Psoas muscle (tissue), 8 donors: ENCODE measurements at places on chromosomes 16 and 17. TPM values are rescaled to one million over a fixed set of nuclear protein-coding genes. Genes with fewer than 3 reads are reported as not detected.

DNA sequence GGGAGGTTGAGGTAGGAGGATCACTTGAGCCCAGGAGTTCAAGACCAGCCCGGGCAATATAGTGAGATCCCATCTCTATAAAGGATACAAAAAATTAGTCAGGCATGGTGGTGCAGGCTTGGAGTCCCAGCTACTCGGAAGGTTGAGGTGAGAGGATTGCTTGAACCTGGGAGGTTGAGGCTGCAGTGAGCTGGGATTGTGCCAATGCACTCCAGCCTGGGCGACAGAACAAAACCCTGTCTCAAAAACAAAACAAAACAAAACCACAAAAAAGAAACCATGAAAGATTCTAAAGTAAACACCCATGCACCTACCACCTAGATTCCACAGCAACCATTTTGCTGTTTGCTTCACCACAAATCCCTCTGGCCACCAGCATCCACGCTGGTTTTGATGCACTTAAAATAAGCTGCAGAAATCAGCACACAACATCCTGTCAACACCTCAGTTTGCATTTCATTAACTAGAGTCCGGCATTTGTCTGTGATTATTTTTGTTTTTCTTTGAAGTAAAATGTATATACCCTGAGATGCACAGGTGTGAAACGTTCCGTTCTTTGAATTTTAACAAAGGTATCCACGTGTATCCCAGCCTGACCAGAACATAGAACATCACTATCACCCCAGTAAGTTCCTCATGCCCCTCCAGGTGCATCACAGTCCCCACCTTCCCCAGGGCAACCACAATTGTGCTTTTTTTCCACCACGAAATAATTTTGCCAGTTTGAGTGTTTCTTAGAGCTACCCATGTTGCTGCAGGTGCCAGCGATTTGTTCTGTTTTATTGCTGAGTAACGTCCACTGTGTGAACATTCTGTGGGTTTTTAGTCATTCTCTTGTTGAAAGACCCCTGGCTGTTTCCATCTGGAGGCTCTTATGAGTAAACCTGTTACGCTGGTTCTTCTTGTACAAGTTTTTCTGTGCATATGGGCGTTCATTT is 191.5 kb downstream of the SEC14L1 start:
- no peaks in the 10 kb centered on the region for H3K36me3 ChIP-seq
- no peak for DNase-seq
- peaks cover 34% of the 10 kb centered on the region for H3K4me1 ChIP-seq
- no peaks in the 10 kb centered on the region for H3K27me3 ChIP-seq
- peak overlapping the region; percentile 57 for H3K27ac ChIP-seq

DNA sequence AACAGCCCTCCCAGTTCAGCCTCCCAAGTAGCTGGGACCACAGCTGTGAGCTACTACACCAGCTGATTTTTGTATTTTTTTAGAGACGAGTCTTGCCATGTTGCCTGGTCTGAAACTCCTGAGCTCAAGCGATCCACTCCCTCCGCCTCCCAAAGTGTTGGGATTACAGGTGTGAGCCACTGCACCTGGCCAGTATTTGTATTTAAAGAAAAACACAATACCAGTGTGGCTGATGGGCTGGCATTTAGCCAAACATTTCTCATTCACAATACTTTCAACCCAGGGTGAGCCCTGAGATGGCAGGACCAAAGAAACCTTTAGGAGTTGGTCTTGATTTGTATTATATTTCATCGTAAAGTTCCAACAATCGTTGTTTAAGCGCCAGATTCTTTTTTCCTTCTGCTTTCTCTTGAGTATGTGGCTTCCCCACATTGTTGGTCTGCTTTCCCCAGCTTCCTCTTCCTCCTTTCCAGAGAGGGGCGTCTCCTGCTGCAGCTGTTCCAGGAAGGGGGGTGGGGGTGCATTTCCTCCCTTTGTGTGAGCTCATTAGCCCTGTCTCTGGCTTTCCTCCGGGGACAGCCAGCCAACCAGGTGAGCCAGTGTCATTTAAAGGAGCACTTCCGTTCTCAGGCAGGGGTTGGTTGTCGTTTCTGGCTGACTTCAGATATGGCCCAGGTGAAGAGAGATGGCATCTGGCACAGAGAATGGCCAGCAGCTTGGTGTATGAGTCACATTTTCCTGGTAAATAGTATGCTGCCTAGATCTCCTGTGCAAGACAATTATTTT is 79.9 kb downstream of the GPRC5B start:
- H3K36me3 ChIP-seq, result no peaks in the 10 kb centered on the region
- peaks cover 28% of the 10 kb centered on the region for H3K4me1 ChIP-seq
- DNase-seq, result peak; percentile 66

The STX1B gene
- 0.14 TPM for polyA plus RNA-seq

The CD300LB gene
- 0.05 TPM for polyA plus RNA-seq

DNA sequence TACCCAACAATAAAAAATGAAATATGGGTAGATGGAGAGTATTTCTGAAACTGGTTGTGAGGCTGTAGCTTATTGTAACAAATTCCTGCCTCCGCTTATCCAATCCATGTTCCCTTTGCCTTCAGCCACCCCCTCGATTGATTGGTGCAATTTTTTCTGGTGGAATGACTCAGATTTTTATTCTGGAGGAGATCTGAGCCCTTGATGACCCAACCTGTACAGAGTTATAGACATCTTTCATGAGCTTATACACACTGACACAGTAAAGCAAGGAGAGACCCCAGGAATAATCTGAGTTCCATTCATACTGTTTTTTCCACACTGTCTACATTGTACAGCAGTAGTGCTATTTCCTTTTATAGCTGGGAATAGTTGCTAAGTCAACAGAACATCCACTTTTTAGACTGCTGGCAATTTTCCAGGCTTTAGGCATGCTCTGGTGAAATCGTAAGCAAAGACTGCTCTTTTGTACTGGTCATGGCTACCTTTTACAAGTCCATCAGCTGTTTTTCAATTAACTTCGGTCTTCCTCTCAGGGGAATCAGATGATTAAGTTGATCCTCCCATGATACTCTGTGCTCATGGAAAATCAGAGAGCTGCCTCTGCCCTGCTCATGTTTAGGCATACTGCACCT is 30.1 kb downstream of the CCL4 start:
- no peaks in the 10 kb centered on the region for H3K4me1 ChIP-seq
- DNase-seq, result no peak
- H3K27me3 ChIP-seq, result peaks cover 3% of the 10 kb centered on the region
- no peak overlapping the region for H3K4me3 ChIP-seq
- no peak overlapping the region for H3K27ac ChIP-seq

DNA sequence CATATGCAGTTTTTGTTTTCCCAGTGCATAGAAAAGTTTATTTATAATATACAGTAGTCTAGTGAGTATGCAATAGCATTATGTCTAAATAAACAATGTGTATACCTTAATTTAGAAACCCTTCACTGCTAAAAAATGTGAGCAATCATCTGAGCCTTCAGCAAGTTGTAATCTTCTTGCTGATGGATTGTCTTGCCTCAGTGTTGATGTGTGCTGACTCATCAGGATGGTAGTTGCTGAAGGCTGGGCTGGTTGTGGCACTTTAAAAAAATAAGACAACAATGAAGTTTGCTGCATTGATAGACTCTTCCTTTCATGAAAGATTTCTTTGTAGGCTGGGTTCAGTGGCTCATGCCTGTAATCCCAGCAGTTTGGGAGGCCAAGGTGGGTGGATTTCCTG is 13.9 kb upstream of the CAPNS2 start:
- no peak overlapping the region for H3K27ac ChIP-seq
- DNase-seq, result no peak
- H3K4me3 ChIP-seq, result no peak overlapping the region
- no peaks in the 10 kb centered on the region for H3K27me3 ChIP-seq
- H3K4me1 ChIP-seq, result no peaks in the 10 kb centered on the region
- no peaks in the 10 kb centered on the region for H3K36me3 ChIP-seq

GRCh38 chr16:17350207-17350606 is 120.6 kb downstream of the XYLT1 start:
- H3K27ac ChIP-seq, result no peak overlapping the region
- H3K27me3 ChIP-seq, result no peaks in the 10 kb centered on the region
- no peak overlapping the region for H3K4me3 ChIP-seq

DNA sequence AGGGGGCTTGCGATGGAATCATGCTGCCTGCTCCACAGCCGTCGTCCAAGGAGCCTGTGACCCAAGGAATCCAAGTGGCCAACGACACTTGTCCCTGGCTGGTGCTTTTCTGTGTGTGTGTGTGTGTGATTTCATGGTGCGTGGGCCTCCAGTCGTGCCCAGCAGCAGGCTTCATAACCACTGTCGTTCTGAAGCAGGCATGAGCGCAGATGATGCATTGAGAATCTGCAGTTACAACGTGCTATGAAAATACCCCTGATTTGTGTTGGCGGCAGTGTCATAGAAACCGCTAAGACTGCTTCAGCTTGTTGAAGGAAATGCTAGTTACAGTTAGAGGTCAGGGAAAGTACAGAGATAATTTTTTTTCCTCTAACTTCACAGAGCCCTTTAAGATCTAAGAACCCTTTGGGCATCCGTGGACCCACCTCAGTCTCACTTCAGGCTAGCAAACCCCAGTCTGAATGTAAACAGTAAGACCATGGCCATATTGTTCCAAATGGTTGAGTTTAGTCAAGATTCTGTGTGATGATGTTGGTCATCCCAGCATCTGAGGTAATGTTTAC is 15.6 kb downstream of the C16orf90 start:
- no peaks in the 10 kb centered on the region for H3K27me3 ChIP-seq
- no peak overlapping the region for H3K4me3 ChIP-seq
- peaks cover 13% of the 10 kb centered on the region for H3K4me1 ChIP-seq
- H3K36me3 ChIP-seq, result peaks cover 58% of the 10 kb centered on the region
- DNase-seq, result no peak

DNA sequence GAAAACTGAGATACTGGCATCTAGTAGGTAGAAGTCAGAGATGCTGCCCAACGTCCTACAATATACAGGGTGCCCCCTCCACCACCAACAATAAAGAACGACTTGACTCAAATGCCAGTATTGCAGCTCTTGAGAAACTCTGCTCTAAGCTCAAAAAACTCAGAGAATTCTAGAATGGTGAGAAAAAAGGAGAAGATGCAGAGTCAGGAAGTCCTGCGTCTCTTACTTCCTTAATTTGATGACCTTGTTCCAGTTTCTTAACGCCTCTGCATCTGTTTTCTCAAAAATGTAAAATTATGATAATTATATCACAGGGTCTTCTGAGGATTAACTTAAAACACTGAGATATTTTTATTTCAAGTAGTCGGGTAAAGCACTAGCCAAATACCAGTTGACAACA is 1.7 kb upstream of the HSBP1 start:
- peaks cover 14% of the 10 kb centered on the region for H3K4me1 ChIP-seq
- DNase-seq, result no peak
- no peak overlapping the region for H3K4me3 ChIP-seq
- peaks cover 20% of the 10 kb centered on the region for H3K36me3 ChIP-seq

DNA sequence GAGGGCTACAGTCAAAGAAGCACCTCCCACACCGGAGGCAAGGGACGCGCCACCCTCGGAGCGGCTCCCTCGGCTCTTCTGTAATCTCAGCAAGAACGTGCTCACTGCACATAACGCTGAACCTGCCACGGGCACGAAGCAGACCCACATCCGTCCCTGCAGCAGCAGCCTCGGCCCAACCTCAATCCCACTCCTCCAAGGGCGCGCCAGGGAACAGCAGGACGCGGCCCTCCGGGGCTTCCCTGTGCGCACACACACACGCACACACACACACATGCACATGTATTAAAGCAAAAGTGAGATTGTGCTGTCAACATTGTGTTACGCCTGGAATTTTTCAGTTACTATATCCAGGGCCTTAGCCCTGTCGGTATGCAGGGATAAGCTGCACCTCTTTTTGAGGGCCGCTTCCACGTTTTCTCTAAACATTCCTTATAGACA is 54.0 kb downstream of the TBC1D16 start:
- no peaks in the 10 kb centered on the region for H3K36me3 ChIP-seq
- DNase-seq, result no peak
- H3K27me3 ChIP-seq, result peaks cover 20% of the 10 kb centered on the region

The ADAD2 gene
- polyA plus RNA-seq, result 0.69 TPM

The SMTNL2 gene
- polyA plus RNA-seq, result 318 TPM

- H3K4me3 ChIP-seq, result no peak overlapping the region
- H3K27ac ChIP-seq, result no peak overlapping the region
- no peaks in the 10 kb centered on the region for H3K27me3 ChIP-seq
- H3K4me1 ChIP-seq, result peaks cover 9% of the 10 kb centered on the region
These were observed 17.3 kb downstream of the MGRN1 start for GRCh38 chr16:4641895-4642294.

DNA sequence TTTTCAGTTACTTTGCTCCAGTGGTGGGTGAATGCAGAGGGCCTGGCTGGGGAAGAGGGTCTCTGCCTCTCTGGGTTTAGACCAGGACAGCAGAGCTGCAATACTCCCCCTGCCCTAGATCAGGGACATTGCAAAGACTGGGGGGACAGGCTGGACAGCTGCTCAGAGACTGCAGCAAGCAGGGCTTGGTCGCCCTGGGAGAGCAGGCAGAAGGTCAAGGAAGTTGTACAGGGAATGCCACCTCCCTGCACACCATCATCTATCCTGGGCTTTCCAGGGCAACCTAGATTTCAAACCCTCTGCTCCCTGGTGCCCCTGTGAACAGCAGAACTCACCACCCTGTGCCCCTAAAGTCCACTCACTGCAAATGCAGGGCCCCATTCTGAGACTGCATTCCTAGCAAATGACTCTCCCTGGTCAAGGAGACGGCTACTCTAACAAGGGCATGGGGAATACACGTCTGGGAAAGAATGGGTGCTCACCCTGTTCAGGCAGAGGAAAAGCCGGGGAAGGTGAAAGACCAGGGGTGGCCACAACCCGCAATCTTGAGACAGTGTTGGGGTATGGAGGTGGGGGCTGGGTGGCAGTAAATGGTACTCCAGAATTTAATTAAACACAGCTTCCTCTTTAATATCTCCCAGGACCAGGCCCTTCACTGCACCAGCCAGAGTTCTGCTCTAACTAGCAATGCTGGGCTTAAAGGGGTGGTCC is 1.0 kb downstream of the KIFC3 start:
- no peaks in the 10 kb centered on the region for H3K27me3 ChIP-seq
- peak; percentile 18 for DNase-seq
- H3K36me3 ChIP-seq, result no peaks in the 10 kb centered on the region
- H3K4me1 ChIP-seq, result peaks cover 65% of the 10 kb centered on the region

- no peak for DNase-seq
- no peaks in the 10 kb centered on the region for H3K36me3 ChIP-seq
- no peak overlapping the region for H3K27ac ChIP-seq
- no peak overlapping the region for H3K4me3 ChIP-seq
- no peaks in the 10 kb centered on the region for H3K4me1 ChIP-seq
- no peaks in the 10 kb centered on the region for H3K27me3 ChIP-seq
These were observed 469.9 kb downstream of the MAF start for GRCh38 chr16:79130616-79131015.

GRCh38 chr17:59331129-59331928 is at the start of gene YPEL2:
YPEL2 (plus strand) TSS chr17:59331655; CDS start chr17:59353410, 21,755 bp downstream.
- peak; percentile 98 for DNase-seq
- no peaks in the 10 kb centered on the region for H3K27me3 ChIP-seq
- no peaks in the 10 kb centered on the region for H3K36me3 ChIP-seq
- peak within 1 kb of the TSS; percentile 89 for H3K4me3 ChIP-seq

DNA sequence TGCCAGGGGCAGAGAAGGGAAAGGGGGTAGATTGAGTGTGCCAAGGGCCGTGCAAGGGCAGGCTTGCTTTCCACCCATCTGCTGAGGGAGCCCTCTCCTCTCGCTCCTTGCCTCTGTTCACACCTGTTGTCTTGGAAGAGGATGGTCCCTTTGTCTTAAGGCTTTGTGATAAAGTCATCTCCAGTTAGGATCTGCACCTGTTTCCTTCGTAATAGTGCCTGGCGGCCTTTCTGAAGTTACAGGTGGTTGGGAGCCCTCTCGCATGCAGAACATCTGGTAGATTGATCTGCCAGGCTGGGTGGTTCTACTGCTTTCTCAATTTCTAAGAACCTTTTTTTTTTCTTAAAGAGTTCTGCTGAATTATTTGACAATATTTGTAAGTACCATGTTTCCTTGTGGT is 16.3 kb downstream of the UBFD1 start:
- peak overlapping the region; percentile 67 for H3K27ac ChIP-seq
- DNase-seq, result no peak
- peaks cover 96% of the 10 kb centered on the region for H3K36me3 ChIP-seq
- peaks cover 15% of the 10 kb centered on the region for H3K4me1 ChIP-seq
- no peaks in the 10 kb centered on the region for H3K27me3 ChIP-seq

The MGAT5B gene
- polyA plus RNA-seq, result not detected
